ENCODE measurements at places on chromosomes 4 and X. TPM values are rescaled to one million over a fixed set of nuclear protein-coding genes. Genes with fewer than 3 reads are reported as not detected.

GRCh38 chr4:154506253-154506652, 14.7 kb upstream of the DCHS2 start:
- no peak for DNase-seq

DNA sequence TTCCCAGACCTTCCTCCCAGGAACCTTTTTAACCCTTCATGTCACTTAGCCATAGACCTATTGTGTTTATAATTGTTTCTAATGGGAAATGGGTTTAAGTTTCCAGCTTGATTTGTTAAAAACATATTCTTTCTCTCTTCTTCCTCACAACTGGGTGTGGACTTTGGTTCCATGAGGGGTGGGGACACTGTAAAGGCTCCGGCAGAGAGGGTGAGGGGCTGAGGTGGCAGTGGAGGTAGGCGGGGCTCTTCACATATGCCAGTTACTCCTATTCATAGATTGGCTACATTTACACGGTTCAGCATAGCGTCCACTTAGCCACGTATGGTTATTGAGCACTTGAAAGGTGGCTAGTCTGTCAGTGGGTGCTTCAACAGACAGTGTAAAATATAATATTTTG, 7.8 kb downstream of the INTS6L start:
- DNase-seq = no peak

- no peak for DNase-seq
Measured at GRCh38 chrX:150676221-150676620, 17.0 kb upstream of the MTMR1 start.

DNA sequence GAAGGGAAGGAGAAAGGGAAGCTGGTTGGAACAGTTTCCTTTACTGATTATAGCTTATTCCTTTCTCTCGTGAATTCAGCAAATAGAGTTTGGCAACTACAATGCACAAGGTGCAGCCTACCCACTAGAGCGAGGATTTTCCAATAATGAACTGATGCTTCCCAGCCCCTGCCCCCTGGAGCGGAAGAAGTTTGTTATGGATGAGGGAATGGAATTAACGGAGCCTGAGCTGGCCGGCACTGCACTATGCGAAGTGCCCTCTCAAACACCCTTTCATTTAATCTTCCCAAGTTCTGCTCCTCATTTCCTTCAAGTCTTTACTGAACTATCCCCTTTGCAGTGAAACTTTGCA, 42.5 kb upstream of the CBR4 start:
- DNase-seq = no peak

Gene EGF
- not detected for total RNA-seq

Gene ZNF711
- total RNA-seq = 1.1 TPM

DNA sequence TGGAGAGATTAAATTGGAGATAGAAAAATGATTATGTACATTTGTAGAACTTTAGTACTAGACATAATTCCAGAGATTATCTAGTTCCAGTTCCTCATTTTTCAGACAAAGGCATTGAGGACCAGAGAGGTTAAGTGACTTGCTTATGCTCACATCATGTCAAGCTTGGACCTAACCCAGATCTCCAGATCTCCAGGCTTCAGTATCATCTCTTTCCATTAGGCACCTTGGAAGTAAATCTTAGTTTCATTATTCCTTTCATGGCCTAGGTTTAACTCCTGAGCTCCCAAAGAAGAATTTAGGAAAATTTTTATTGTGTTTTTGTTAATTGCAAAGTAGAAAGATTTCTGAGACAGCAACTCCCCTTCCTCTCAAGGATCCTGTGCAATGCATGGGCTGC, 148.8 kb downstream of the GATB start:
- no peak for DNase-seq

Data from activated CD8-positive, alpha-beta T cell treated with anti-CD3 and anti-CD28 coated beads for 36 hours (primary cell).